ENCODE measurements at places on chromosomes 3 and 15. TPM values are rescaled to one million over a fixed set of nuclear protein-coding genes. Genes with fewer than 3 reads are reported as not detected.

DNA sequence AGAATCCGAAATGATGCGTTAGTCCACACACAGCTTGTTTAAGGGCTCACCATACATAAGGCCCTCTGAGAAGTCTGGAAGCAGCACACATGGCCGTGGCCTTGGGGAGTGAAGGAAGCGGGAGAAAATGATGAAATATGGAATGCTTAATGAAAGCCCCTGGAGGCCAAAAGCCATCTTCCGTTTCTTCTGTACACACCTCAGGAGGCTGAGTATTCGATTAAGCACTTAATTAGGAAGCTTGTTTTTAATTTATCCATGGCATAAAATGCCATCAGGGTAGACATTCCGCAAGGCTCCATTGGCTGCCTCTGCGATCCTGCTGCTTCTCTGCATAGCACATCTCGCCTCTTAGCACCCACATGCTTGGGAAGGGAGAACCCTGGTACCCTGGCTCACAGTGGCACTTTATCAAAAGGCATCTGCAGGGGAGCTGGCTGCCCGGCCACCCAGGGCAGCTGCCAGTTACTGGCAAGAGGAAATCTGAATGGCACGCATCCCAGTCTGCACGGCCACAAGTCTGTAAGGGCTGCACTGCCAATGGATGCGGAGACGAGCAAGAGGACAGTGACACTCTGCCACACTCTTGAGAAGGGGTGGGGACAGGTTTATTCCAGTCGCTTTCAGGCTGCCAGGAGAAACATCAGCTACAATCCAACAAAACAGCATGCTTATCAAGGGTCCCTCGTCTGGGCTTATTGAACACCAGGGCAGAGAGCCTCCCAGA, 356.2 kb downstream of the OCA2 start:
- no peak for DNase-seq
- no peaks in the 10 kb centered on the region for H3K36me3 ChIP-seq
- H3K27me3 ChIP-seq: no peaks in the 10 kb centered on the region
- no peak overlapping the region for H3K4me3 ChIP-seq
- no peak overlapping the region for H3K27ac ChIP-seq
- no peaks in the 10 kb centered on the region for H3K4me1 ChIP-seq

The USP50 gene
- not detected for total RNA-seq

GRCh38 chr3:16761571-16761970, 123.2 kb upstream of the PLCL2 start:
- H3K27ac ChIP-seq: no peak overlapping the region
- H3K36me3 ChIP-seq: no peaks in the 10 kb centered on the region
- no peaks in the 10 kb centered on the region for H3K4me1 ChIP-seq
- peak; percentile 60 for DNase-seq
- H3K27me3 ChIP-seq: no peaks in the 10 kb centered on the region

DNA sequence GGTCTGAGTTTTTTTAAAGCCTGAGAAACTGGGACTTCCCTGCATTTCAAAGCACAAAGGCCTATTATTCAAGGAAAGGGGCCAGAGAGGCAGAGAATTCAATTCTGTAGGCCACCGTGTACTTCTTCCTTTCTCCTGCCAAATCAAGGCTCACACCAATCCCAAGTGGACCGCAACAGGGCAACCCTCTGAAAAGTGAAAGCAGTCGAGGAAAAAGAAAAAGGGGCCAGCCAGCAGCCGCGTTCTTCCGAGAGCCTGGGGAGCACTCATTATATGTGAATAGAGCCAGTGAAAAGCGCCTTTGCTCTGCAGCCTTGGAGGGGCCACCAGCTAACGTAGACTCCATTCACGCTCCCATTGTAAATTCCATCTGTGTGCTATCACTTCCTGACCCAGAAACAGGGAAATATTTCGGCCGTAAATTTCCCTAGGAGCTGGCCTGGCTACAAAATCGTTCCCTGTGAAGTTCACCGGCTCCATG, 45.9 kb upstream of the THUMPD3 start:
- peak overlapping the region; percentile 16 for H3K4me3 ChIP-seq
- H3K36me3 ChIP-seq: no peaks in the 10 kb centered on the region
- DNase-seq: peak; percentile 34
- peak overlapping the region; percentile 35 for H3K27ac ChIP-seq
- H3K4me1 ChIP-seq: no peaks in the 10 kb centered on the region

The CHRFAM7A gene
- 0.26 TPM for total RNA-seq

DNA sequence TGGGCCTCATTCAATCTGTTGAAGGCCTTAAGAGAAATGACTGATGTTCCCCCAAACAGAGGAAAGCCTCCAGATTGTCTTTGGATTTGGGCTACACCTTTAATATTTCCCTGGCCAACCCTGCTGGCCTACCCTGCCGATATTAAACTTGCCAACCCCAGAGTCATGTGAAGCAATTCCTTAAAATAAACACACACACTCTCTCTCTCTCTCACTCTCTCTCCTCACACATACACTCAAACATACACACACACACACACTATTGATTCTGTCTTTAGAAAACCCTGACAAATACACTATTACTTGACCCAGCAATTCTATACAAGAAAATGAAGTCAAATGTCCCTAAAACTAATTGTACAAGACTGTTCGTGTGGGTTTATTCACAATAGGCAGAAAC, 109.9 kb upstream of the ST8SIA2 start:
- H3K36me3 ChIP-seq: no peaks in the 10 kb centered on the region
- no peaks in the 10 kb centered on the region for H3K4me1 ChIP-seq
- H3K27ac ChIP-seq: no peak overlapping the region
- no peak overlapping the region for H3K4me3 ChIP-seq

- H3K36me3 ChIP-seq: no peaks in the 10 kb centered on the region
- H3K27me3 ChIP-seq: no peaks in the 10 kb centered on the region
- DNase-seq: no peak
- H3K4me3 ChIP-seq: no peak overlapping the region
- no peak overlapping the region for H3K27ac ChIP-seq
Measured at GRCh38 chr15:101657968-101658784, 6.0 kb upstream of the TM2D3 start.

The TRAT1 gene
- total RNA-seq: not detected

Measured in fibroblast of lung (primary cell).